ENCODE measurements at places on chromosomes 7 and 10.
A peak's percentile ranks its signal among the peaks of the same experiment; 100 is the strongest.

DNA sequence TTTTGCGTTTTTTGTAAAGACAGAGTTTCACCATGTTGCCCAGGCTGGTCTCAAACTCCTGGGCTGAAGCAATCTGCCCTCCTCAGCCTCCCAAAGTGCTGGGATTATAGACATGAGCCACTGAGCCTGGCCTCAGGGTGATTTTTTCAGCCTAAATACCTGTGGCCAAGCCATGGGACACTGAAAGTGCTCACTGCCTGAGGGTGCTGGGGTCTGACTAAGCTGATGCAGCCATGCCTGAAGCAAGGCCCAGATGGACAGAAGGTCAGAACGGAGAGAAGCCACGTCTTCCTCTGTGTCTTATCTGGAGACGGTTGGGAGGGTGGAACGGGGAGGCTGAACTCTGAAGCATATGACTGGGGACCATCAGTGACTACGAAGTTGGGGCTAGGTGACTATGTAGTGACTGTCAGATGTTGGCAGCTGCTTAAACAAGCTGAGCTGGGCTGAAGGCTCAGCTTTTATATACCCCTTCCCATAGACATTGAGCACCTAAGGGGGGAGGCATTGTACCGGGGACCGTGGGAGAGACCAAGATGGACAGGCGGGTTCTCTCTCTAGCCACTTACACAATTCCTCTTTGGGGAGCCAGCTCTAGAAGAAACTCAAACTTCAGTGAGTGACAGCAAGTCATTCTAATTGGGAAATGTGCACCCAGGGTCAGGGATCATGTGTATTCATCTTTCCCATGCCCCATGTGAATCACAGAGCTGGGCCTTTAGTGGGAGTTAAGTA lies 73.3 kb upstream of the HABP2 start:
- no peak for DNase-seq

DNA sequence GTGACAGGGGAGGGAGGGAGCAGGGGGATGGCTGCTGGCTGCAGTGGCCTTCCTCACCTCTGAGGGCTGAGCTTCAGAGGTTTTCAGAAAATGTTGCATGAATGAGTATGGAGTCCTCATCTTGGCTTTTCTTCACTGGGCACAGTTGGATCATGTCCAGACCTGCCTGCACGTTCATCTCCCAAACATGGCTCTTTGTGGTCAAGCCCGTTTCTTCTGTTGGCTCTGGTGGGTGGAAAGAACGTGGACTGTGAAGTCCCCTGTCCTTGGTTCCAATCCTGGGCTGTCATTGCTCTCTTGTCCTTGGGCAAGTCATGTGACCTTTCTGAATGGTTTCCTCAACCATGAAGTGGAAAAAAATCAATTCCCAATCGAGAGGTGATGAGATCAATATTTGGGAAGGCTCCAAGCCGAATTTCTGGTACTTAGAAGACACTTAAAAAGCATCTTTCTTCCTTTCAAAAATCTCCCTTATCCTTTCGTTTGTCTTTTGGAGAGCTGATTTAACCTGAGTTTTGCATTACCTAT lies 34.5 kb downstream of the TSPAN14 start:
- DNase-seq: no peak

DNA sequence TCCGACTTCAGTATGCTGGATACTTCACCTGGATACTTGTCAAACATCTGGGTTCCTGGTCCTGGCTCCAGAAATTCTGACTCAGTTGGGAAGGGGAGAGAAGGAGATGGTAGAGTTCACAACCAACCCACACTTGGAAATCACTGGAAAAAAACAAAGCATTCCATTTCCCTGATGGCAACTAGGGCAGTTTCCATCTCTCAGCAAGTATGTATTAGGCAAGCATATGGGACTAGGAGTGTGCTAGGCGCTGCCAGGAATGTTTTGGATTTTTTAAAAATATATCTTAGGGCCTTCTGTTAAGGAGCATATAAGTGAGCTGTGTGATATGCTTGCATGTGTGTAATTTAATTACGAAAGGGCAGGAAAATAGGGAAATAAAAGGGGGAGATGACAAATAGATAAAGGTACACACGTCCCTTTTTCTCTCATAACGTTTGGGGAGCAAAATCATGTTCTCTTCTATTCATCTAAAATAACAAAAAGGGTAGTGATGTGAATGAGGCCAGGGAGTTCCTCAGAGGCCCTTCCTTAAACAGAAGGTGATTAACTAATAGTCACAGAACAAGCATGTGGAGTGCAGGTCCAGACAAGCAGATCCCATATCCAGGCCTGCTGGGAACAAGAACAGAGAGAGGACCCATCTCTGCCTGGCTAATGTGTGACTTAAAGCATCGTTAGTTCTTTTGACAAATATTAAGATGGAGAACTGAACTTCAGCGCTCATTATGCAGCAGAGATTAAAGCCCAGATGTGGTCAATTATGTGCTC lies 64.5 kb upstream of the NFE2L3 start:
- no peak for DNase-seq

GRCh38 chr7:11416641-11417458 lies 415.1 kb downstream of the THSD7A start:
- DNase-seq: no peak

- DNase-seq: no peak
These were observed 233.2 kb downstream of the TCERG1L start for GRCh38 chr10:131078131-131078881.

DNA sequence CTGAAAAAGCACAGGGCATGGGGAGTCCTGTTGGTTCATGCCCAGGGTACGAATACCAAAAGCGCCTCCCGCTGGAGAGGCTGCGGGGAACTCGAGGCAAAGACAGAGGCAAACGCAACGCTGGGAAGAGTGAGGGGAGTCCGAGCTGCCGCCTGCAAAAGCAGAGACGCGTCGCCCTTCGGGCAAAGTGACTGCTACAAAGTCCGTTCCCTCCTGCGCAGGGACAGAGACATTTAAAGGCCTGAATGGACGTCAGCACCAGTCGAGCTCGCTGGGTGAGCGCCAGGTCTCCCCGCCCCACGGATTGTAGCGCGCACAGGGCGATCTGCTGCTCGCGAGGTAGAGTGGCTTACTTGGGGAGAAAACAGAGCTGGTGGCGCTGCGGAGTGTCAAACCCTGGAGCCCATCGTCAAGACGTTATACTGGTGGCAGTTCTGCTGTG lies 732.8 kb downstream of the ZWINT start:
- peak; percentile 5 for DNase-seq

GRCh38 chr10:63972949-63973827 lies 452.0 kb downstream of the REEP3 start:
- no peak for DNase-seq

- no peak for DNase-seq
These were observed 238.9 kb downstream of the TNS3 start for GRCh38 chr7:47343061-47343455.

- DNase-seq: no peak
These were observed 414.7 kb downstream of the DGKB start for GRCh38 chr7:14487701-14488395.
